ENCODE measurements at places on chromosomes 7 and 10. TPM values are rescaled to one million over a fixed set of nuclear protein-coding genes. Genes with fewer than 3 reads are reported as not detected.
A peak's percentile ranks its signal among the peaks of the same experiment; 100 is the strongest.

DNA sequence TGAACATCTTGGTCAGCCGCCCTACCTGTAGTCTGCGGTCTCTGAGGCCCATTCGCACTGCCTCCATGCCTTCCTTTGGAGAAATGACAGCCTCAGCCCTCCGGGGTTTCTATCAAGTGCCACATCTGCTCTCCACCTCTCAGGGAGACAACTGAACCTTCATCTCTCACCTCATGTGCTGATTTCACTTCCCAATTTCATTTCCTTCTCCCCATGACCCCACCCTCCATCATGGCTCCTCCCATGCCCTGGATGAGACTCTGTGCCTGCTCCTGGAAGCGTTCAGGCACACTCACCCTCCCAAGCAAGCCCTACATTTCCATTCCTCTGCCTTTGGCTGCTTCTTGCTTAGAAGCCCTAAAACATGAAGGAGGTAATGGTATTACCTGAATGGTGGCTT, 7.8 kb upstream of the SCD start:
- H3K4me1 ChIP-seq: peaks cover 13% of the 10 kb centered on the region
- peaks cover 4% of the 10 kb centered on the region for H3K27me3 ChIP-seq
- no peak overlapping the region for H3K4me3 ChIP-seq

GRCh38 chr7:41188163-41189130, 514.4 kb downstream of the INHBA start:
- DNase-seq: no peak
- no peak overlapping the region for H3K4me3 ChIP-seq
- no peak overlapping the region for H3K27ac ChIP-seq

GRCh38 chr10:124353896-124354295, 64.8 kb downstream of the OAT start:
- H3K4me3 ChIP-seq: no peak overlapping the region
- peaks cover 20% of the 10 kb centered on the region for H3K4me1 ChIP-seq
- H3K27ac ChIP-seq: no peak overlapping the region
- peak; percentile 18 for DNase-seq
- no peaks in the 10 kb centered on the region for H3K27me3 ChIP-seq

DNA sequence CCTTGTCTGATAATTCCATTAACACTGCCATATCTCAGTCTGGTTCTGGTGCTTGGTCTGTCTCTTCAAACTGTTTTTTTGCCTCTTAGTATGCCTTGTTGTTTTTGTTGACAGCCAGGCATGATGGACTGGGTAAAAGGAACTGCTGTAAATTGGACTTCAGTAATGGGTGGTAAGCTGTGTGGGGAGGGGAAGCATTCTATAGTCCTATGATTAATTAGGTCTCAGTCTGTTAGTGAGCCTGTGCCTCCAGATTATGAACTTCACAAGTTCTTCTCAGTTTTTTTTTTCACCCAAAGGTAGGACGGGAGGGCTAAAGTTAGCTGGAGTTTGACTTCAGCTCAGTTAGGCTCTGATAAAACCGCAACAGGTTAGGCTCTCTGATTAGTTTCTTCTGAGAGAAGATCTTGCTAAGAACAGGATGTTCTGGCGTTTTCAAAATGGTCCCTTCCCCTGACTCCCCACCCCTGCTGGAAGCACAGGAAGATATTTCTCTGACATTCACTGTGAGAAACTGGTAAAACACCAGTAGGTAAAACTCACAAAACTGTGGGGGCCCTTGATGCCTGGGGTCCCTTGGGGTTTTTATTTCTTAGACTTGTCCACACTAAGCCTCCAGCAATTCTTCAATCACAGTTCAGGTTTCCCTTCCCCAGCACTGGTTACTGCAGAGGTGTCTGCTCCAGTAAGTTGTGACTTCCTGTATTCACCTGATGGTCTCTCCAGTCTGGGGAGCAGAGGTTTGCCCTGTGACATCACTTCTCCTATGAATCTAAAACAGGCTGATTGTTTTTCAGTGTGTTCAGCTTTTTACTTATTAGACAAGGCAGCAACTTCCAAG, 43.3 kb upstream of the CCDC71L start:
- no peaks in the 10 kb centered on the region for H3K36me3 ChIP-seq
- DNase-seq: no peak
- H3K4me3 ChIP-seq: no peak overlapping the region
- no peaks in the 10 kb centered on the region for H3K4me1 ChIP-seq

DNA sequence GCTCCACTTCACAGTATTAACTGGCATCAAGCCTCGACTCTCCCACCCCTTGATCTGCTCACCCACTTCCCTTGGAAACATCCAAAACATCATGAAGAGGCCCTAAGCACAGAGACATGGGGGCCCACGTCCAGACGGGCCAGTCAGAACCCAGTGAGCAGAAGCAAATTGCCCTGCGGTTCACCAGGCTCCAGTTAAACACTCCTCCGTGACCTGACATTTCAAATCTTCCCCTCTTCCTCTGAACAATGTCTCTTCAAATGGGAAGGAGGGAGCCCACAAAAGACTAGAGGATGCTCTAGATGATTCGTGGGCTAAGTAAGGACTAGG, 44.8 kb downstream of the CLEC2L start:
- H3K27ac ChIP-seq: no peak overlapping the region
- no peak for DNase-seq
- H3K27me3 ChIP-seq: no peaks in the 10 kb centered on the region
- H3K4me3 ChIP-seq: no peak overlapping the region
- H3K4me1 ChIP-seq: peaks cover 9% of the 10 kb centered on the region

GRCh38 chr10:42795701-42796100, 13.1 kb downstream of the BMS1 start:
- no peaks in the 10 kb centered on the region for H3K4me1 ChIP-seq
- no peaks in the 10 kb centered on the region for H3K27me3 ChIP-seq
- no peak overlapping the region for H3K4me3 ChIP-seq
- H3K36me3 ChIP-seq: peaks cover 26% of the 10 kb centered on the region

ERVW-1 gene
- total RNA-seq: not detected

TEX47 gene
- not detected for total RNA-seq

GHRHR gene
- not detected for total RNA-seq
